ENCODE measurements at places on chromosomes 11 and 22.

GRCh38 chr11:1573077-1573902 lies 1.2 kb upstream of the DUSP8 start:
- no peak for DNase-seq

- DNase-seq: no peak
Observed at GRCh38 chr11:37849706-37850105, 1251.7 kb upstream of the RAG2 start.

- DNase-seq: no peak
Observed at GRCh38 chr22:36239150-36239400, 252 bp downstream of the APOL2 start.

DNA sequence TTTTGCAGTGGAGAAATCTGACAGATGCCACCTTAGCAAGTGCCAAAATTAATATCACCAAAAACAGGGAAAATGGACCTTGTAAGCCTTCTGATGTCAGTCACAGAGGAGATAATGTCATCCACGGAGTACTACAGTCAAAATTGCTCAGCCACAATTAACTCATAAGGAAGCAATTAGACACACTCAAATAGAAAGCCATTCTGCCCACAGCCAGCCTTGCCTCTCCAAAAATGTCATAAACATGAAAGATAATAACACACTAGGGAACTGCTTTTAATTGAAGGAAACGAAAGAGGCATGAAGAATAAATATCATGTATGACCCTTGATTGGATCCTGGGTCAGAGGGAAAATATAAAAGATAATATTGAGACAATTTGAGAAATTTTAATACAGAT lies 505.6 kb upstream of the API5 start:
- no peak for DNase-seq

DNA sequence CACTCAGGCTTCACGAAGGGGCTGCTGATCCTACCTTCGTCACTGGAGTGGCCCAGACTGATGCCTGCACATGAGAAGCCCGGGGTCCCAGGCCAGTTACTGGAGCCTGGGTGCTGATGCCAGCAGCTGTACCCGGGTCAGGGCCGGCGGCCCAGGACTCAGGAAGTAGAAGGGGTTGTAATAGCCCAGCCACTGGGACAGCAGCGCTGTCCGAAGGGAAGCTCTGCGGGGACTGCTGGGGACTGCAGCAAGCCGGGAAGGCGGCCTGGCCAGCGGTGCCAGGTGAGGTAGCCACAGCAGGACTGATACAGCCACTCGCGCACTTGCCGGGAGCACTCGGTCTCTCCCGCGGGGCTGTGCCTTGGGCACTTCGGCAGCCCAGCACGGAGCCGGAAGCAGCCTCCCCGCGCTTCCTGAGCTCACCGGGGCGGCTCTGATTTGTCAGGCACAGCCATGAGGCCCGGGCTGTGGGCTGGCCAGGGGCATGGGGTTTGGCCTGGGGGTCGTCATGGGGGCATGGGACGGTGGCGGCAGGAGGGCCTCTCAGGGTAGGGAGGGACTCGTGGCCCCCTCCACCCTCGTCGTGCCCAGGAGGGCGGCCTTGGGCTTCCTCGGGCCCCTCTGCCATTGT lies 13.9 kb upstream of the OR8K1 start:
- DNase-seq: no peak

DNA sequence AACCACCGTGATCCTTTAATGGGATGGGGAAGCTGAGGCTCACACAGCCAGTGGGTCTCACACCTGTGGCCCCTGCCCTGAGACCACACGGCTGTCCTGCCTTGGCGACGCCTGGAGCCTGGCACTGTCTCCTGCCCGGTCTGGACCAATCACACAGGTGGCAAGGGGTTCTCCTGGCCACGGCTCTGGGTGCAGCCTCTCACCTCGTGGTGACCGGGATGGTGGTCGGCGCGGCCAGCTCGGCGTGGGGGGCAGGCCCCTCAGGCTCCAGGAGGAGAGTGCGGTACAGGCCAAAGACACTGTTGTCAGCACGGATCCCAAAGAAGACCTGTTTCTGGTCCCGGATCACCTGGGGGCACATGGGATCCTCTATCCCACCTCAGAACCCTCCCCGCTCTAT lies 8.7 kb downstream of the ANO9 start:
- DNase-seq: no peak

DNA sequence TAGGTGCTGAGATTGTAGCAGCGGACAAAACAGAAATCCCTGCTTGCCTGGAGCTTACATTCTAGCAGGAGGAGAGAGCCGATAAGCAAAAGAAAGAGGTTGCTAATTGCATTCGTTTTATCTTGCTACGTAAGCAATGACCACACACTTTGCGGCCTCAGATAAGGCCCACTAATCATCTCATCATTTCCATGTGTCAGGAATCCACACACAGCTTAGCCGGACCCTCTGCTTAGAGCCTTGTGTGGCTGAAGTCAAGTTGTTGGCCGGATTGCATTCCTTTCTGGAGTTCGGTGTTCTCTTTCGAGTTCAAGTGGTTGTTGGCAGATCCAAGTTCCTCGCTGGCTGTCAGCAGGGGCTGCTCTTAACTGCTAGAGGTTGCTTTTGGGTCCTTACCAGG lies 101.6 kb downstream of the CHST1 start:
- no peak for DNase-seq

DNA sequence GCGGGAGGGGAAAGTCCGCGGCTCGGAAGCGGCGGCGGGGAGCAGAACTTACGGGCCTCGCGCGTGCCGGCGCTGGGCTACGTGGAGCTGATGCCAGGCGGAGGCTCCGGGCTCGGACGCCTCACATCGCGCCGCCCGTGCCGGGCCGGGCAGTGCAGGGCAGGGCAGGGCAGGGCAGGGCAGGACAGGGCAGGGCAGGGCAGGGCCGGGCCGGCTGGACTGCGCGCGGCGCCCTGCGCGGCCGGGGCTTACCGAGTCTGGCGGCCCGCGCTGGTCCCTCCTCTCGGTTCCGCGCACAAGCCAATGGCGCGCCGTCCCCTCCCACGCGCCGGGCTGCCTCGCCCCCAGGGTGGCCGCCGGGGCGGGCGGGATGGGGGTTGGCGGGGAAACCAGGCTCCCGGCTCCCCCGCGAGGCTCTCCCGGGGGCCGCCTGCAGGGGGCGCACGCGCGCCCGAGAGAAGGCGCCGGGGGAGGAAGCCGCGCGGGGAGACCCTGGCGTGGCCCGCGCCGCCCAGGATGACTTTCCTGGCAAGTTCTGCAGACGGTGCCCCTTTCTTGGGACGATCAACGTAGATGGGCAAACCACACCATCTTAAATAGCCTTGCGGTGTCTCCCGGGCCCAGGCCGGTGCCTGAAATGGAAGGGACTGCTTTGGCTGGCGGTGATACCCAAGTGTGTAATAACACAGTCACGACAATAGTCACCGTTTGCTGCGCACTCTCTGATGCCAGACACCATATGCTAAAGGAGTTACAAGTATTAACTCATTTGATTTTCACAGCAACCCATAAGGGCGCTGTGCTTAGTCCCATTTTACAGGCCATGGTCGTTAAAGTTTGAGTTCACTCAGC lies at the start of gene TP53I11:
Gene TP53I11 (minus strand): TSS at position 259 of the 852 bp plus-strand sequence. CDS start 12,548 bp downstream, outside the sequence.
- peak; percentile 65 for DNase-seq

DNA sequence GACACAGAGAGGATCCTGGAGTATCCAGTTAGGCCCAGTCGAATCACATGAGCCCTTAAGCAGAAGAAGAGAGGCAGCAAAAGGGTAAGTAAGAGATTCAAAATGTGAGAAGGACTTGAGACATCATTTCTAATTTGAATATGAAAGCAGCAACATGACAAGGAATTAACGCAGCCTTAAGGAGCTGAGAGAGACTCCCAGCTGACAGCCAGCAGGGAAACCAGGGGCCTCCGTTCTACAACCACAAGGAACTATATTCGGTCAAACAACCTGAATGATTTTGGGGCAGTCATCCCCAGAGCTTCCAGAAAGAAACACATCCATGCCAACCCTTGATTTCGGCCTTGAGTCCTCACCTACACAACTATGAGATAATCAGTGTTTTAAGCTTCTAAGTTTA lies 189.7 kb upstream of the MTNR1B start:
- DNase-seq: no peak

GRCh38 chr11:15958910-15959309 lies 397.4 kb downstream of the SOX6 start:
- DNase-seq: no peak

DNA sequence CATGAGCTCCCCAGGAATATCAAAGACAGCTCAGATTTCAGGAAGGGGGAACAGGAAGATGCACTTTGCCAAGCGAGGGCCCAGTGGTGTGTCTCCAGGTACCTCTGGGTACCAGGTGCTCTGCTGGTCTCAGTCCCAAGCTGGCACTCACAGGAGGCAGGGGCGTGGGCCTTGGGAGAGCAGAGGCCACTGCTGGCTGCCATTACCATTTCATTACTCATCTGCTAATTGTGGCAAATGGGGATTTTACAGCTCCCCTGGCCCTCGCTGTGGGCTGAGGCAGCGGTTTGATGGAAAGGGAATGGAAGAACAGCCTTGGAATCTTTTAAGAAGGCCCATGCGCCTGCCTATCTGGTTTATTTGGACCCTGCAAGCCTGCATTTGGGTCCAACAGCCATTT lies 192.0 kb upstream of the NAV2 start:
- DNase-seq: no peak

DNA sequence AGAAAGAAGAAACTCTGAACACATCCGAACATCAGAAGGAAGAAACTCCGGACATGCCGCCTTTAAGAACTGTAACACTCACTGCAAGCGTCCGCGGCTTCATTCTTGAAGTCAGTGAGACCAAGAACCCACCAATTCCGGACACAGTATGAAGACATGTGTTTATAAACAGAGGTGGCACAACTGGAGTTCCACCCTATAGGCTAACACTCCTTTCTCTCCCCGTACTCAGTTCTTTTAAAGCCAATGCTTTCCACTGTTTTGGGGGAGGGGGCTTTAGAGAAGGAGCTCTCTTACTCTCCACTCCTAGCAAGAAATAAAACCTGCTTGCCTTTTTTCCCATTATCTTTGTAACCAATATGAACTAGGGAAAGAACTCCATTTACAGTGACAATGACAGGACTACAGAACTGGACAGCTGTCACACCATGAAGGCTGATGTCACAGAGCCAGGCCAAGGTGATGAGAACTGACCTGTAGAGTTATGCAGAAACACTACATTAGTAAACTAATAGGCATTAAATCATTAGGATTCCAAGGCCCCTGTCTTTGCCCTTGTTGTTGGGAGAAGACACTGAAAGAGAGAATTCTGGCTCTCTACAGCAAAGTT lies 733 bp downstream of the TRIM5 start:
- no peak for DNase-seq

GRCh38 chr11:34641456-34641855 lies 20.6 kb downstream of the EHF start:
- DNase-seq: no peak

DNA sequence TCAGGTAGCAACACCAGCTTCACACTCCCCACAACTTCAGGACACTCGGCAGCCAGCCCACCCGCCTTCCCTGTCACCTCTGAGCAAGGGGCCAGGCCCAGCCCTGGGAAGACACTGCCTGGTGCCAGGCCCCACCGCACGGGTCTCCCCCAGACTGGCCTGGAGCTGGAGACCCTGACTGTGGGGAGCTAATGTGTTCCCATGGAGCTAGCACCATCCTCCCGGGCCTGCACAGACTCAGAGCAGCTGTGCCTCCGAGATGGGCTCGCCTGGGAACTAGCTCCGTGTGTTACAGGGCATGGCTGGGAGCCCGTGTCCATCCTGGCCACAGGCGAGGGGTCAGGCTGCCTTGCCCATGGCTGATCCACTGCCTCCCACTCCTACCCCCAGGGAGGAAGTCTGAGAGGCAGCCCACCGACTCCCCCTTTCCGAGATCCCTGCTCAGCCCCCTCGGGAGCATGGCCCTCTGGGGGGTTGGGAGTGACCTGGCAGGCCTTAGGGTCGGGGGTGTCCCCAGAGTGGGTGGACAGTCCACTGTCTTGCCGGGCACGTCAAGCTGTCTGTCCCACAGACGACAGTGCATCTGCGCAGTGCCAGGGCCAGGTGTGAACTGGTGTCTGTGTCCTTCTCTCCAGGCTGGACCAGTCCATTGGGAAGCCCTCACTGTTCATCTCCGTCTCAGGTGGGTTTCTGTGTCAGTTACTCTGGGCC lies 76.7 kb upstream of the KCNQ1OT1 start:
- no peak for DNase-seq

- no peak for DNase-seq
Observed at GRCh38 chr11:2266586-2267305, 3.6 kb downstream of the ASCL2 start.

- no peak for DNase-seq
Observed at GRCh38 chr11:7673724-7674434, 579 bp upstream of the CYB5R2 start.

DNA sequence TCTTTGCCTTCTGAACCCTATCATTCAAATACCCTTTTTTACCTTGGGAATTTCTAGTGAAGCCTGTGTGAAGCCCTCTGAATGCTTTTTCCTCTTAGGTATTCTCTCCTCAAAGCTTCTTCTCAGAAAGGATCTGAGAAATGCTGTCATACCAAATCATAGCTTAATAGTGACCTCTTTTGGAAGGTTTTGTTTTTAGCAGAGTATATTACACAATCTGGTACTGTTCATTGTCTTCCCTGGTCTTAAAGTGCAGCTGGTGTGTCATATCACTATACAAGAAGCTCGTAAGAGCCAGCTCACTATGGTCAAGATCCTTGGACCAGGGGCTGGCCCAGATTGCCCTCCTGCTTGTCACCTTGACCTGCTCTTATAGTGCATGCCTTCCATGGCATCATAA lies 204.4 kb upstream of the ANO5 start:
- peak; percentile 13 for DNase-seq

DNA sequence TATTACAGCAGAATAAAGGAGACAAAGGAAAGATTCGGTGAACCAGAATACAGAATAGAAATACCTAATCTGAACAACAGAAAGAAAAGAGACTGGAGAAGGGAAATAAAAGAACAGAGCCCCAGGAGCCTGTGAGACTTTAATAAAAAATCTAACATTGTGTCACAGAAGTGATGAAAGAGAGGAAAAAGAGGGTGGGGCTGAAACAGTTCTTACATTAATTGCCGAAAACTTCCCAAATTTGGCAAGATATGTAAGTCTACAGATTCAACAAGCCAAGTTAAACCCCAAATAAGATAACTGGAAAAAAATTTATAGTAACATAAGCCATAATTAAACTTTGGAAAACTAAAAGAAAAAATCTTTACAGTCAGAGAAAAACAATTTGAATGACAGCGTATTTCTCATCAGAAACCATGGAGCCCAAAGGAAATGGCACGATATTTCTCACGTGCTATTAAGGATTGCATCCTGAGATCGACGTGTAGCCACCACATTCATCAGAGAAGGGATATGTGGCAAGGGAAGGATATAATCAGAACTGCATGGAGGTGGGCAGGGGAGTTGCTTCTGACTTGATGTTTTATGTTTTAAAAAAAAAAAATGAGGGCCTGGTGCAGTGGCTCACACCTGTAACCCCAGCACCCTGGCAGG lies 73.9 kb downstream of the SGSM3 start:
- no peak for DNase-seq

GRCh38 chr11:114441921-114442320 lies 2.7 kb downstream of the REXO2 start:
- DNase-seq: no peak

GRCh38 chr11:8758619-8759169 lies 76.1 kb downstream of the RPL27A start:
- DNase-seq: no peak

GRCh38 chr11:45279645-45280044 lies 6.5 kb downstream of the SYT13 start:
- DNase-seq: no peak
